NCI-H82 (cell line): ENCODE measurements at places on chromosomes 3 and 15.

GRCh38 chr3:48993834-48994233 lies 3.8 kb downstream of the P4HTM start:
- DNase-seq: no peak

GRCh38 chr15:24761704-24762302 lies 86.2 kb downstream of the NPAP1 start:
- no peak for DNase-seq

DNA sequence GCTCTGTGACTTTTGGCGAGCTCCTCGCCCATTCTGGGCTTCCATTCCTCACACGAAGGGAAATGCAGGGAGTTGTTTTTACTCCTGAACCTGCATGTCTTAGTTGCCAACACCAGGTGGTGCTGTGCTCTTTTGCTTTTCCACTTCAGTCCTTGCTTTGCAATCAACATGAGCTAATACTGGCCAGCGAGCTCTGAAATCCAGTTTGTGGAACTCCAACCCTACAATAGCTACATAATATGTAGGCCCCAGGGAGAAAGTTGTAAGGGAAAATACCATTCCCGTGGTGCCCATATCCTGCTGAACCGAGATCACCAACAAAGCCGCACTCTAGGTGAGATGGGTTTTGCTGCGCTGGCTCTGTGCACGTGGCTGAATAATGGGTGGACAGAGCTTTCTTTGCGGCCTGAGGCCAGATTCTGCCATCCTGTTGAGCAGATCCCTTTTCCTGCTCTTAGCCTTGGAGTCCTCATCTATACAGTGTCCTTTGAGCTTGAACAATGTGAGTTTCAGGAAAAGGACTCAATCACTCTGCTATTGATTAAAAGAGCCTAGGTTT lies 25.0 kb downstream of the LSM3 start:
- peak; percentile 73 for DNase-seq

- DNase-seq: no peak
Measured at GRCh38 chr3:143081844-143082778, 37.5 kb upstream of the CHST2 start.

DNA sequence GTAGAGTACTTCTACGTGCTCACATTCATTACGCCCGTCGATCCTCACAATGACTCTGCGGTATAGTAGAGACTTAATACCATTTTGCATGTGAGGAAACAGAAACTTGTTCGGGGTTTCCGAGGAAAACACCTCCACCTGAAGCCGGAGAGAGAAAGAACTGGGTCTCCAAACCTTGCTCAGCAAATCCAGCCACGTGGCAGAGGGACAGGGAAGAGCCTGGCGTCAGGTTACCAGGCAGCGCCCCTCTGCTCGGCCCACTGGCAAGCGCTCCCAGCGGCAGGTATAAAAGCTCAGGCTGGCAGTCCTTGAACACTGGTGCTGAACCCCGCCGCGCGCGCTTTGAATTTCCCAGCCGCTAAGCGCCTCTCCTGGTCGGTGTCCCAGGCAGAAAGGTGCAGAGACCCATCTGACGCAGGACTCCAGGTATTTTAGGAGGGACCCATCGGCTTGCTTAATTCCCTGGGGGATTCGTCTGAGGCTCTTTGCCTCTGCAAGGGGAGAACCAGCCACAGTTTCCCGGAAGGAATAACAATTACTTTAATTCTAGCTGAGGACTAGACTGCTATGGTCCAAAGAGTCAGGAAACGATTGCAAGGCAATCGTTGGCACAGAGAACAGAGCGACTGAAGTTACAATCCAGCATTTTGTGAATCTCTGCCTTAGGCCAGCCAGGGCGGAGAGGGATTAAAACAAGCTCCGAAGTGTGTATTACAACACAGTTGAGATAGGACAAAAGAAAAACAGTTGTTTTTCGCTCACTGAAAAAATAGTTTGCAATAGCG lies at the start of gene C2CD4A:
TSS of gene C2CD4A (plus strand) at position 315 of the 785 bp plus-strand sequence. CDS start 637 bp downstream, outside the sequence.
- DNase-seq: peak; percentile 79

GRCh38 chr3:37812499-37812896 lies 49.2 kb upstream of the CTDSPL start:
- DNase-seq: no peak

GRCh38 chr3:121545049-121545573 lies 677 bp downstream of the POLQ start:
- DNase-seq: peak; percentile 61

GRCh38 chr3:171453180-171453886 lies 6.9 kb downstream of the TNIK start:
- peak; percentile 34 for DNase-seq

DNA sequence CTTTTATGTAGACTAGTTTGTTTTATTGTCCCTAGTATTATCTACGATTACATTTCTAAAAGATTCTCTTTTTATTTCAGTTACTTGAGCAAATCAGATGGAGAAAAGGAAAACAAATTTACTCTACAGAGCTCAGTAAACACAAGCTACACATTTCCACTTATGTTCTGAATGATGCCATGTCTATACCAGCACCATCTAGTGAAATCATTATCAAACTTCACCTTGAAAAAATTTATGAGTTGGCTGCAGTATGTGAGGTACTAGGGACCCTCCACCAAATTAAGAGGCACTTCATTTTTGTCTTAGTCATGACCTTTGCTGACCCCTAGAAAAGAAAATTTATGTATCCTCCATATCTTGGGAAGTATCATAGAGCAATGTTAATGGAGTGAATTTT lies 827.4 kb downstream of the SI start:
- DNase-seq: no peak

GRCh38 chr3:14706096-14706495 lies 31.2 kb downstream of the C3orf20 start:
- peak; percentile 61 for DNase-seq

GRCh38 chr3:72673011-72673771 lies 175.1 kb downstream of the SHQ1 start:
- no peak for DNase-seq

GRCh38 chr3:4512895-4513616 lies 19.9 kb downstream of the ITPR1 start:
- DNase-seq: no peak

DNA sequence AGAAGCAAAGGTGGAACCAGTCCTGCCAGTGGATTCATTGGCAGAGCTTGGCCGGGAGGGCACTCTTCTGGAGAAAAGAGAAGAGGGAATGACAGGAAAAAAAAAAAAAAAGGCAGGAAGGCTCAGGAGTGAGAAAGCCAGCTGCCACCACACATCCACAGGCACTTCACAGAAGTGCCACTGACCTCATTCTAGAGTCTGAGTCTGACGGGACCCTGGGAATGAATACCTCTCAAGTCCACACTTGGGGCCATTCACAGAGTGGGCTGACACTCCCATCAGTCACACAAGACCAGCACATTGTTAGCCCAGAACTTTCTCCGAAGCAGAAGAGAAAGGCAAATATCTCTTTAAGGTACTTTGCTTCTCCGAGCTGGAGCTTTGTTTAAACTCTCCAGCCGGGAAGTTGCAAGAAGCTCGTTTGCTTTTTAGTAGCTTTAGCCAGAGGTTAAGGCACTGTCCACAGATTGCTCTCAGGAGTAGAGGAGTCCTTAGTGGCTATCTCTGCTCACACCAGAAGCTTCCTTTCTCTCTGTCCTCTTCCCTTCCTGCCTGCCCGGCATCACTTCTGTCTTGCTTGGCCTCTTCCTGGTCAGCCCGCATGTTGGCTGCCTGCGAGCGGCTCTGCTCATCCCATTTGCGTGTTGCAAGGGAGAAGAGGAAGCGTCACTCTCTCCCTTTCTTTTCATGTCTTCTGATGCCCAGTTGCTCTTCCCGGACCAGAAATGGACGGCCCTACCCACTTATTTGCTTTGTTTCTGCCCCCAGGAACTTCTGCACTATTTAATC lies 53.8 kb downstream of the CMTM6 start:
- no peak for DNase-seq

DNA sequence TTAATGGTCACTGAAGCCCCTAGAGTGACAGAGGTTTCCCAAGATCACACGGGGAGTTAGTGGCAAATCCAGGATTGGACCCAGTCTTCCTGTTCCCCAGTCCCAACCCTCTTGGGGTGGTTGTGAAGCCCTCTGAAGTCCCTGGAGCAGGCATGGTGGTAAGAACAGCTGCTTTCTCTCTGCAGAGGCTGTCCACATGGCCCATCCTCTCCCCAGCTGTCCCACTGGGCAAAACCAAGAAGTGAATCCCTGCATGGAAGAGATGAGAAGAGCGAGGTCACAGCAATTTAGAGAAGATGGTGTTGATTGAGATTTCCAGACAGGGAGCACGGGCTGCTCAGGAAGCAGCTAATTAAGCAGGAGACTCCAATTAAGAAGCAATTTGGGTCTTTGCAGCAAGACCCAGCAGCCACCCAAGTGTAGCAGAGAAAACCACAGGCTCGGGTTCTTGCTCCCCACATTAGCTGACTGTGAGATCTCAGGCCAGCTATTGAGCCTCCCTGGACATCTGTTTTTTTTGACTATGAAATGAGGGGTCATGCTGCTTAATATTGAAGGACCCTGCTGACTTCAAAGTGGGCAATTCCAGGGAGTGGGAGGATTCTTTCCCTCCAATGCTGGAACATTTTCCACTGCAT lies 14.8 kb upstream of the HDAC11 start:
- DNase-seq: no peak

DNA sequence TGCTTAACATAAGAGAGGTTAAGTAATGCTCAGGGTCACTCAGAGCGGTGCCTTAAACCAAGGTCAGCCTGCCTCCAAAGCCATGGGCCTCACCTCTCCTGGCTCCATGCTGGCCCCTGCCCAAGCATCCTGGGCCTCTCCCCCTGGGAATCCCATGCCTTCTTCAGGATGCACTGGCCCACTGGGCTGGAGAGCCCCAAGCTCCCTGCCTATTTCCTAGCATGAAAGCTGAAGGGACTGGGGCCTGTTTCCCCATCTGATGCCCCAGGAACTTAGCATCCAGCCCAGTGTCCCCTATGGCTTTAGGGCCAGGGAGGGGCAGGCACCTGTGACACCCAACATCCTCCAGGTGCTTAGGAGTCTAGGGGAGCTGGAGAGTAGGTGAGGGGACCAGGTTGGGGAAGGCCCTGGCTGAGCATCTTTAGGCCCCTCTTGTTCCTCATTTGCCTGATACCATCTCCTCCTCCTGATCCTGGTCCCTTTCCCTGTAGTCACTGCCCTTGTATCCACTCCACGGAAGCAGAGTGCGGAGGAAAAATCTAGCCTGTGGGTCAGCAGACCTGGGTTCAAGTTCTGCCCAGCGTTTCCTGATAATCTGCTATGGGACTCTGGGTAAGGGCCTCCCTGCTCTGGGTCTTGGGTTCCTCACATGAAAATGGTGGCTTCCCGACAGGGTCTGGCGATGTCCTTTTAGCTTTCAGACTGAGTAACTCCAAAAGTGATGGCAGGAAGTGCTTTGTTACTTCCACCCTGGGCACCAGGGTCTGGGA lies 28.6 kb downstream of the EHD4 start:
- DNase-seq: no peak

- no peak for DNase-seq
Measured at GRCh38 chr3:124759666-124760401, 29.6 kb downstream of the UMPS start.

- no peak for DNase-seq
Measured at GRCh38 chr15:33354411-33354810, 43.6 kb downstream of the RYR3 start.

GRCh38 chr3:182136008-182136910 lies 424.5 kb downstream of the SOX2 start:
- no peak for DNase-seq

DNA sequence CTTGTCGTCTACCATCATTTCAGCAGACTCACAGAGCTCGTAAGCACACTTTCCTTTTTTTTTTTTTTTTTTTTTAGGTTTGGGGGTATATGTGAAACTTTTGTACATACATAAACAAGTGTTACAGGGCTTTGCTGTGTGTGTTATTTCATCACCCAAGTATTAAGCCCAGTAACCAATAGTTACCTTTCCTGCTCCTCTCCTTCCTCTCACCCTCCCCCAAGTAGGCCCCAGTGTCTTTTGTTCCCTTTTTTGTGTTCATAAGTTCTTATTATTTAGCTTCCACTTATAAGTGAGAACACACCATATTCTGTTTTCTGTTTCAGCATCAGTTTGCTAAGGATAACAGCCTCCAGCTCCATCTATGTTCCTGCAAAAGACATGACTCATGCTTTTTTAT lies 746.8 kb downstream of the GRM7 start:
- DNase-seq: no peak

DNA sequence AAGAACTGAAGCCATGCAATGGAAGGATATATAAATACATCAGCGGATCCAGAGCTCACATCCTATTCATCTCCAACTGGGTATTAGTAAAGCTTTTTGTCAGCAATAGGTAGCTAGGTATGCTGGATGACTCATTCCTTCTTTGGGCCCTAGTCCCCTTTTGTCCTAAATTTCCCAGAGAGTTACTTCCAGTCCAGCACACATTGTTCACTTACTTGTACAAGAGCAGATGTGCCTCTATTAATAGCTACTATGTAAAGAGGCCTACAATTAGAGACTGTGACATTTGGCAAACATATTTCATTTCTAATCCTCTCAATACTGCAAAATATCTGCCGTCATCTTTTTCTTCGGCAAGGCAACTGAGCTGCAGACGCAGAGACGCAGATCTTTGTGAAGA lies 1.7 kb upstream of the SLC4A7 start:
- peak; percentile 2 for DNase-seq

- DNase-seq: no peak
Measured at GRCh38 chr3:128182656-128183055, 29.4 kb downstream of the EEFSEC start.

DNA sequence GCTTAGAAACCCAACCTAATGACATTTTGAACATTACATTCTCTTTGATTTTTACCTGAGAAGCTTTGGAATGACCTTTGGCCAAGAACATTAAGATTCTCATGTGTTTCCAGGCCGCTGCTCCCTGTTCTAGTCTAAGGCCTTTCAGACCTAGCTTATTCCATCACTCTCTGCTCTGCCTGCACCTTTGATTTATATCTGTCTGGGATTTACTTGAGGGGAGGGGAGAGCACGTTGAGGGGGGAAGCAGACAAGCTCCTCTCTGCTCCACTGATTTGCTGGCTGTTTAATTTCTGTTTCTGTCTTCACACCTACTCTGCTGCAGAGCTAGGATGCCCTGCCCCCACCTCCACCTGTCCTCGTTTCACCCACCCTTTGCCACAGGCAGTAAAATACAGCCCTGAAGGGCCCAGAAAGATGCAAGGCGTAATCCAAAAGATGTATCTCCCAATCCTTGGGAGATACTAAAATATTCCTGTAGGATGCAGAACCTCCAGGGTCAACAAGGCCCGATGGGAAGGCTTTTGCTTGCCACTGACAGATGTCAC lies 429.8 kb downstream of the EPHB1 start:
- no peak for DNase-seq
